Activated T-cell treated with anti-CD3 and anti-CD28 coated beads, Interleukin-2, amount 50 U/mL, for 4 hours (primary cell): ENCODE measurements at places on chromosomes 6 and 20. TPM values are rescaled to one million over a fixed set of nuclear protein-coding genes. Genes with fewer than 3 reads are reported as not detected.

The CRISP2 gene
- not detected for total RNA-seq

The TBXT gene
- not detected for total RNA-seq

The SNAI1 gene
- total RNA-seq = 1.1 TPM

The BPIFB2 gene
- total RNA-seq = not detected
